KBM-7 (cell line): ENCODE measurements at places on chromosomes 12 and 14.
A peak's percentile ranks its signal among the peaks of the same experiment; 100 is the strongest.

- DNase-seq, result no peak
These were observed 228.2 kb upstream of the PWP1 start for GRCh38 chr12:107457362-107457935.

DNA sequence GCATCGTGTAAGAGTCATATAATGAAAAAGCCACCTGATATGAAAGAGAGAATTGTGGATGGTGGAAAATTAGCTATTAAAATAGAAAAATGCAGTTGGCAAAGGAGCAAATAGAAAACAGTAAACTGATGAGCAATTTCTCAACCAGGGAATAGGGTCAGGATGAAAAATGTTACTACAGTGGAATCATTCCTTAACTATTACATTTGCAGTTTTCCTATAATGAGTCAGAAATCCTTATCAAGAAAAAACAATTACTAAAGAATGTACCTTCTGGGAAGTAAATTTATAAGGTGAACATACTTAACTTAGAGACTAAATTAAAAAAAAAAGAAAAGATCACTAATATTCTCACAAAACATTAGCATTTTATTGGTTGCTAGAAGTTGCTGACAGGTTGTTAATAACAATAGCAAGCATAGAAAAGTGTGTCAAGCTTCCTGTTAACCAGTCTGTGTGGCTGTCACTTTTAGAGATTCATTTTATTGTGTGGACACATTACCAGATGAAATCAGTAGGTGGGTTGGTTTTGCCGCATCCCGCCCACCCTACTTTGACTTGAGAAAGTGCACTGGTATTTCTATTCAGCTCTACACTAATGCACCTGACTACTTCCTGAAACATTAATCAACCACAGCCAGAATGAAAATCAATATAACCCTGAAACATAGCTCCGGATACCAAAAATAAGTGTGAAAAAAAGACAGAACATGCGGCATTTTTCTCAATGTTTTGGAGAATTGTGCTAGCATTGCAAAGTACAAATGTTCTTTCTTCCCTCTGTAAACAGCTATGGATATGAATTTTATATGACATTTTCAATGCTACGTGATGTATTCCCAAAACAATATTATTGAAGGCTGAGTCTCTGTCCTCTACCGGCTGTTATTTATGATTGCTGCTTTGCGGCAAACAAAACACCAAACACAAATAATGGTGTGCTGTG lies 576.7 kb downstream of the SLC16A7 start:
- DNase-seq, result no peak

GRCh38 chr12:69783365-69783764 lies 41.7 kb upstream of the MYRFL start:
- DNase-seq, result no peak

- DNase-seq, result no peak
These were observed 5.2 kb upstream of the GNG2 start for GRCh38 chr14:51855234-51855633.

DNA sequence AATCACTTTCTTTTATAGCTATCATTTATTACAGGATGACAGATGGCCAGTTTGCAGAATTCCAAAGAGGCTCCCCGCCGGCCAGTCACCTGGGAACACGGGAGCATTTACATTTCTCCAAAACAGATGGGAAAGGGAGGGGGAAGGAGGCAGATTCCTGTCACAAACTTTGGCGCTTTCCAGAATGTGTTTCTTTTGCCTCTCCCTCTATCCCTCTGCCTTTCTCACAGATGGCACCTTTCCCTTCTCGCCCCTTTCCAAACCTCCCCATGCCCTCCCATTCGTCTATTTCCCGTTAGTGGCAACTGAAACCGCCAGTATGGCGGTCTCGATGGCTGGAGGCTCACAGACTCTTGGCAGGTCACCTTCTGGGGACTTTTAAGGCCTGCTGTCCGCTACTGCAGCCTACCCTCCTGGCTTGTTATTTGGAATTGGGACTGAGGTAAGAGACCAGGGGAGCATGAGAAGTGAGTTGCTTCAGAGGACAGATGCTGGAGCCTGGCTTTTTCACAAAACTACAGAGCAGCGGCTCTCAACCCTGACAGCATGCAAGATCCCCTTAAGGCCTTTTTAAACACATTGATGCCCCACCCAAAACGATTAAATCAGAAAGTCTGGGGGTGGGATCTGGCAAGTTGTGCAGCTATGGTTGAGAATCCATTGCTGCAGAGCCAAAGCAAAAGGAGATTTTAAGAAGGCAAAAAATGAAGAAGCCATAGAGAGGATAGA lies 161.5 kb upstream of the VASH1 start:
- DNase-seq, result no peak

GRCh38 chr14:96811985-96812667 lies 14.9 kb downstream of the VRK1 start:
- no peak for DNase-seq

DNA sequence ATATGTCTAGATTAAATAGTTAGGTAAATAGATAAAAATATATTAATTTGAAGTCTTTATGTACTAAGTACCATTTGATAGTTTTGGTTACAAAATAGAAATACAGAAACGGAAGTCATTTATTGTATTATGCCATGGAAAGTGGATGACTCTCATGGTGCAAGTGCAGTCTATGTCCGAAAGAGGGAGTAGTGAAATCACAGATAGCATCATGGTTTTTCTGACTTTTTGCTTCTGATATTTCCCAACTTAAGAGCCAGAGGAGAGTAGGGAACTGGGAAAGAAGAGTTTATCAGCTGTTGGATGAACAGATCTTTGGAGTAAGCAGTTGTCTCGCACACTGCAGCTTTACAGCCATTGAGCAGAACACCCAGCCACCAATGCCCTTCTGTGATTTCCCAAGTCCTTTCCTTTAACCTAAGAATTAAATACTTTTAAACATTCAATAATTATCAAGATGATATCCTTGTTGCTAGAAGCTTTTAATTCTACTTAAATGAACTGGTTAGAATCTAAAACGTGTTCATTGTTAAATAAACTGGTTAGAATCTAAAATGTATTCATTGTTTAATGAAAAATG lies 18.4 kb upstream of the SRGAP1 start:
- DNase-seq, result peak; percentile 60

- no peak for DNase-seq
These were observed 31.0 kb downstream of the PEBP1 start for GRCh38 chr12:118166946-118167345.

DNA sequence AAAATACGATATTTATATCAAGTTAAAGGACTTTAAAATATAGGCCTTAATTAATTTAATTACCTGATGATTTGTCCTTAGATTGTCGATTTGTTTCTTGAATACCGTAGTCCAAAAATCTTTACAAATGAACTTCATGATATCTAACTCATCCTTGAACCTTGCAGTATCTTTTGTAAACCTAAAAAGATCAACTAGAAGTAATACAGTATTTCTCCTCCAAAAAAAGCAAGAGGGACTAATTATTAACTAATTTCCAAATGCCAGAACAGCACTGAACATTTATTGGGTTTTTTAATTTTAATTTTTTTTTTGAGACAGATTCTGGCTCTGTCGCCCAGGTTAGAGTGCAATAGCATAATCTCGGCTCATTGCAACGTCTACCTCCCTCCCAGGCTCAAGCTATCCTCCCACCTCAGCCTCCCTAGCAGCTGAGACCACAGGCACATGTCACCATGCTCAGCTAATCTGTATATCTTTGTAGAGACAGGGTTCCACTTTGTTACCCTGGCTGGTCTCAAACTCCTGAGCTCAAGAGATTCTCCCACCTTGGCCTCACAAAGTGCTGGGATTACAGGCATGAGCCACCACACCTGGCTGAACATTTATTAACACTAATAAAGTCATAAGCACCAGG lies 11.8 kb downstream of the TRAPPC6B start:
- DNase-seq, result no peak

DNA sequence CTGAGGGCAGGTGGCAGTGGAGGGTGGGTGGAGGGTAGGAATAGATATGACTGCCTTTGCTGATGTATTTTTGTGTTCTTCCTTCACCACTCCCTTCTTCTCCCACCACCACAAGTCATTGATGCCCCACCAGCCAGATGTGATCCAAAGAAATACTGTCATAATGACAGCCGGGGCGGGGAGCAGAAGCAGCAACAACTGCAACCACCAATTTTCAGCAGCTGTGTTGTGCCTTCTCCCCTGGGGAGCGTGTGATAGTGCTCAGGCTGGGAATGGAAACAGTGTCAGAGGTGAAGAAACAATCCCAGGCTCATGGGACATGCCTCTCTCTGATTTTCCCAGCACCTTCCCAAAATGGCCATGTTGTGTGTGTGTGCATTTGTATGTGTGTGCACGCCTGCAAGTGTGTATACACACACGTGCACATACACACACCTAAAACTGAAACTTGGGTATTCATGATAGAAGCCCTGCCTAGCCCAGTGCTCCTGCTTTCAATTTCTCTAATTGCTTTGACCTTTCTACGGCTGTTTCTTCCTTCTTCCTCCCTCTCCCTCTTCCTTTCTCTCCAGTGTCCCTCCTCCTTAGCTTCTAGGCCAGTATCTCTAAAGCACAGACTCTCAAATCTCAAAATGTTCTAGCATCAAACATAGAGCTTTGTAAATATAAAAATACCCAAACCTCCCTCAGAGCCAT lies 299.2 kb upstream of the FKBP4 start:
- peak; percentile 21 for DNase-seq

DNA sequence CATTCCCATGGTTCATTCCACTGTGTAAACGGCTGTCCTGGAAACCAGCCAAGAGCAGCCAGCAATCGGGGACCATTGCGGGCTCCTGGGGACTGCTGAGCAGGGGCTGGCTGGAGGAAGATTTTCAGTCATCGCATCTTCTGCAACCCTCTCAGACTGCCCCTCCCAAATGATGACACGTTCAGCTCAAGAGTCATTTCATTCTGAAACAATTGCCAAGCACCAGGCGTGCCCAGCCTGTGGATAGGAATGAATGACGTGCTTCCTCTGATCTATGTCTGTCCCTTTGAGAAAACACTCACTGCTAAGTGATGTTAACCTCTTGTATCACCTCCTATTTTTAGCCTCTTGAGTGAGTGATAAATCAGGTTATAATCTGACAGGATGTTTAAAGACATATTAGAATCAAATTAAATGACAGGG lies 62.0 kb downstream of the NDUFA12 start:
- no peak for DNase-seq

DNA sequence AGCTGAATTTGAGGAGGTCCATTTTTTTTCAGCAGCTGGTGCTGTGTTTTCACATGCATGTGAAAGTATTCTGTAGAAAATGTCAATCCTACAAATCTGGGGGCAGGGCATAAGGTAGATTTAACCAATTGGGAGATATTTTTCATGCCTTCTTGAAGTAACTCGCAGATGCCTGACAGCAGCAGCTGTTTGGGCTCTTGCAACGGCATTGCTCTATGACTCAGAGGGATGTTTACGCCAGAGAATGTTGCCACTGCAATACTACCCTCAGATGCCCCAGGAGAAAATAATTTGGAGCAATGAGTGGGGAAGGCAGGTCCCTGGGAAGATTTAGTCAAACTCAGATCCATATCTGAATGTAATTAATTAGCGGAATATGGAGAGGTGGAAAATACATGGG lies 42.5 kb upstream of the MYBPC1 start:
- DNase-seq, result no peak

DNA sequence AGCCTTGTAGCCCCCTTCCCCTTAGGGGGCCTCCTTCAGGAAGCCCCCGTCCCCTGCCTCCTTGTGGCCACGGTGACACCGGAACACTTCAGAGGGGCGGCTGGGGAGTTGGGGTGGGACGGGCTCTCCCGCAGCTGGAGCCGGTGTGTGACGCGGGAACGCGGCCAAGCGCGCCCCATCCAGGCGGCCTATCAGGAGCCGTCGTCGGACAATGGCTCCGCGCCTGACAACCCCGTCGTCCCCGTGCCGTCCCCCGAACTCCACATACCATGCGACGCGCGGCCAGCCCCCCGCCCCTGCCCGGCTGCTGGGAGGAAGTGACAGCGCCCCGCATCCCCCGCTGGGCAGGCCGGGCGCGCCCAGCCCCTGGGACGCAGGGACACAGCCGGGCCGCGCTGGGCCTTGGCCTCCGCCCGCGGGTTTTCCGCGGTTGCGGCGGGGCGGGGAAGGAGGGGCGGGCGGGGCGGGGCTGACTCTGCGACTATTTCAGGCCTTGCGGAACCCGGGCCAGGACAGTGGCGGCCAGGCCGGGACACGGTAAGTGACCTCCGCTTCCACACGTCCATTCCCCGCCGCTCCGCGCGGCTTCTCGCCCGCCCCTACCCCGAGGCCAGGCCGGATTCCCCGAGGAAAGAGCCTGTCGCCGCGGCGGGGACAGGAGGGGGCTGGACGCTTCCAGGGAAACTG lies at the start of gene TNFAIP2:
Gene TNFAIP2 (plus strand): TSS at position 515 of the 687 bp plus-strand sequence. CDS start 2,997 bp downstream, outside the sequence.
- DNase-seq, result peak; percentile 29

DNA sequence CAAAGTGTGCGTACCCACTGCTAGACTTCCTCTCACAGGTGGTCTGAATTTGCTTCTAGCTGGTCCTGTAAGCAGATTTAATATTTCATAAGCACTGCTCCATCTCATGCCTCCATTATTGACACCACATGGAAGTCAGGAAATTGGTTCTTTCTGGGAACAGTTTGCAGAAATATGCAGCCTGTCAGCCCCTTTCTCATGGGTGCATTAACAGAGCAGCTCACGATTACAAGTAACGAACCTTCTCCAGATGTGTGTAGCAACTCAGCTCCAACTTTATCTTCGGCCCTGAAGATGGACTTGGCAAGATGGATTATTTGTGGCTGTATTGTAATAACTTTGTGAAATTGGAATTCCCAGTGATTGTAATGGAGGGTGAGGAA lies 214.5 kb upstream of the DDHD1 start:
- no peak for DNase-seq

DNA sequence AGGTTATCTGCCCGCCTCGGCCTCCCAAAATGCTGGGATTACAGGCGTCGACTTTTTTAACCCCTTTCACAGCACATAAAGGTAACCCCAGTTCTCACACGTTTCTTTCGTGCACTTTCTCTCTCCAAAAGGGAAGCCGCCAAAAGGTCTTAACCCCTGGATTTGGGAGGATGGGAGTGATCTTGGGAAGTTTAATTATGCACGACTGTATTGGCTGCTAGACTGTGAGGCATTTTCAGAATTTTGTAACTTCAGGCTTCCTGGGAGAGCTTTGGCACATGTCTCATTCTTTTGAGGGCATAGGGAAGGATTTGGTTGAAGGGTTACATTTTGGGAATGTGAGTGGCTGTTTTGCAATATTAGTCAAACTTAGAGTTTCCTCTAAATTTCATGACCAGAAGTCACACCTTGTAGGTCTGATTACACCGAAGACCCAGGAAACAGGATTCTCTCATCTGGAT lies 1.4 kb upstream of the SMARCC2 start:
- DNase-seq, result peak; percentile 8

- DNase-seq, result peak; percentile 87
These were observed 9.1 kb upstream of the NEMF start for GRCh38 chr14:49861699-49862088.

DNA sequence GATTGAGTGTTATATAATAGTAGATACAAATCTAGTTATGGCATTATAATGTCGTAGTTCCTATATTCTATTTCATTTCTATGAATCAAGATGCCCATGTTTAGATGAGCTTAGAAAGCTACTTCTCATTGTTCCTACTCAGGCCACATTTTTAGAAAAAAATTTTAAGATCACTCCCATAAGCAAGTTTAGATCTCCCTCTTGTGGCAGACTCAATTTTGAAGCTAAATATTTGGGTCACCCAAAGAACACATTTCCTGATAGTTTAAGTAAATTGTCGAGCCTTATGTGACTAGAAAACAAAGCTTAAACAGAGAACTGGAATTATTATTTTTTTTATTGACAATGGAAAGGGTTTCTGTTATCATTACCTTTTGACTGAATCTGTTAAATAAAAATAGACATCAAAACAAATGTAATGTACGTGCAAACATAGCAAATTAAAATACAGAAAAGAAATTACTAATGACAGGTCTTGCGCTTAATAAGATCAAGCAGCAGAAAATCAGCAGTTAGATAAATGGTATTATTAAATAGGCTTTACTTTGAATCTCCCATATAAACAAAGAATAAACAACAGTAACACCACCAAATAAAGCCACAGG lies 180.2 kb downstream of the ACSS3 start:
- DNase-seq, result peak; percentile 53

GRCh38 chr12:109124878-109125648 lies 8.7 kb downstream of the ACACB start:
- DNase-seq, result no peak
